ENCODE measurements at places on chromosomes 13 and 19.

- peak; percentile 16 for DNase-seq
Measured at GRCh38 chr13:98918771-98919170, 59.1 kb downstream of the DOCK9 start.

- peak; percentile 60 for DNase-seq
Measured at GRCh38 chr19:2083174-2083854, 12.8 kb downstream of the MOB3A start.

DNA sequence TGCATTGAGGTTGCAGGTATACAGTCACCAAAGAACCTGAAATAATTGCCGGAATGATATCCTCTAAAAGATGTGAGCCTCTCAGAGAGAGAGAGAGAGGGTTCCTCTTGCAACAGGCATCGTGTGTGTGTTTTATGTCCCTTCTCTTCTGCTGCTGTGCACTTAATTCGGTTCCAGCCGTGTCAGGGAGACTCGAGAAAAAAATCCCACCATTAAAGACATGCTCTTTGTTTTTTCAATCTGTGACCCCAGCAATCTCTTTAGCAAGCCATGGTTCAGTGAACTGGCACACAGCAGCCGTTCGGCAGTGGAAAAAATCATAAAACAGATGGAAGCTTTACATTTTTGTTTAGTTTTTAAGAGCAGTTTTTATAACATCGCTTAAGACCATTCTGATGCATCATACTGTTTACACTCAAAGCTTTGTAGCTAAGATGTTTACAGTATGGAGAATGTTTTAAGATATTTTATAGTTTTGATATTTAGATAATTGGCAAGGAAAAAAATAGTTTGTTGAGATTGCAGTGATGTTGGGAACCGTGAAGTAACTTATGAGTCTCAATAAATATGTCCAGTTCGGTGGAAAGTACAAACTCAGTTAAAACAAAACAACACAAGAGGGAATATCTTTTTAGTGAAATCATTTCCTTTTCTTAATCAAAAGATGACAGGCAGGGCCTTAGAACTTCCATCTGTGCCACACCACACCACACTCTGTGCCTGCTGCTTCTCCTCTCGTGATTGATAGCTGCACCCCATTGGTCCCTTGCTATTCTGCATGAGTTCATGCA is 31.2 kb upstream of the ZNF536 start:
- no peak for DNase-seq

DNA sequence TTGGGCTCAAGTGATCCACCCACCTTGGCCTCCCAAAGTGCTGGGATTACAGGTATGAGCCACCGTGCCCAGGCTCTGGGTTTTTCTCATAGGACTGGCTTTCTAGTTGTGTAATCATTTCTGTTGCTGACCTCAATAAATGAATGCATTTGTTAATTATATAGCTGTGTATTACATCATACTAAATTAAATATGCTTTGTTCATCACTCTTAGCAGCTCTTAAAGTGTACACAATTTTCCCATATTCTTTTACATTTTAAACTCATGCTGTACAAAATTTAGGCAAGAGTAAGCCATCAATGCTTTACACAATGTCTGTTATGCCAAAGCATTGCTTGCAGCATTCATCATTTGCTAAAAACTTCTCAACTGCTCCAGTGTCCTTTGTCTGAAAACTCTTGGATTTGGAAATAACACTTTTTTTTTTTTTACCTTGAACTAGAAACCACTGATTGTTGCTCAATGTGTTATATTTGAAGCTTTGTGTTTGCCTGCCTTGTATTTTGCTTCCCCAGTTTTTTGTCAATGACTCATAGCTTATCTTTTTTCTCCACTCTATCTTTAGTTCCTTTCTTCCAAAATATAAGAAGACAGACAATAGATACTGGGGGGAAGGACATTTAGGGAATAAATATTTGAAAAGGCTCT is 31.4 kb downstream of the CCDC122 start:
- peak; percentile 51 for DNase-seq

- DNase-seq: no peak
Measured at GRCh38 chr13:61600360-61601033, 184.8 kb upstream of the PCDH20 start.

DNA sequence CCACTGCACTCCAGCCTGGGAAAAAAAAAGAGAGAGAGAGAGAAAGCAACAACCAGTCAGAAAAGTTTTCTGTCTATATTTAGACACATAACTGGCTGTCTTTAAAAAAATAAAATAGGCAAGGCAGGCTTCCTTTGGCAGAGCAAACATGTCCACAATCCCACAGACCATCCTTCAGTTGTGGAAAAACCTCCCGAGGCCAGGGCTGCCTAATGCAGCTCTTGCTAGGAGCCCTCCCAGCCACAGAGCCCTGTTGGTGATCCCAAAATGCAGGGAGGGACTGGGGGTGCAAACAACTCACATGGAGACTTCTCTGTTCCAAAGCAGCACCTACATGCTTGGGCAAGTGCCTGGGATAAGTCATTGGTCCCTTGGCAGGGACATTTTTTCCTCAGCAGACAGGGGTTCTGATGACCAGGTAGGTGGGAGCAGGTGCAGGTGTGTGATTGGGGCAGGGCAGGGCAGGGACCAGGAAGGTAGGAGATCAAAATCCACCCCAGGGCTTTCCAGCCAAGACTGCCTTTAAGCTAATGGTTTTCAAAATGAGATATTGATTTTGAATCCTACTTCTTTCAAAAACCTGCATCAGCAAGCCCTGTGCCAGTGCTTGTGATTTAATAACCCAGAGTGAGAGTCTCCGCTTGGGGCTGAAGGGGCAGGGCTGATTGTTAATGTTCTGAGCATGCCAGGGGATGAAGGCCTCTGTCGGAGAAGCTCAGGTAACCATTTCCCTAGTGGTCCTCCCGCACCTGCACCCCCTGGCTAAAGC is 178.5 kb downstream of the USP12 start:
- no peak for DNase-seq

- peak; percentile 59 for DNase-seq
Measured at GRCh38 chr13:72383646-72384045, 343.8 kb downstream of the MZT1 start.

DNA sequence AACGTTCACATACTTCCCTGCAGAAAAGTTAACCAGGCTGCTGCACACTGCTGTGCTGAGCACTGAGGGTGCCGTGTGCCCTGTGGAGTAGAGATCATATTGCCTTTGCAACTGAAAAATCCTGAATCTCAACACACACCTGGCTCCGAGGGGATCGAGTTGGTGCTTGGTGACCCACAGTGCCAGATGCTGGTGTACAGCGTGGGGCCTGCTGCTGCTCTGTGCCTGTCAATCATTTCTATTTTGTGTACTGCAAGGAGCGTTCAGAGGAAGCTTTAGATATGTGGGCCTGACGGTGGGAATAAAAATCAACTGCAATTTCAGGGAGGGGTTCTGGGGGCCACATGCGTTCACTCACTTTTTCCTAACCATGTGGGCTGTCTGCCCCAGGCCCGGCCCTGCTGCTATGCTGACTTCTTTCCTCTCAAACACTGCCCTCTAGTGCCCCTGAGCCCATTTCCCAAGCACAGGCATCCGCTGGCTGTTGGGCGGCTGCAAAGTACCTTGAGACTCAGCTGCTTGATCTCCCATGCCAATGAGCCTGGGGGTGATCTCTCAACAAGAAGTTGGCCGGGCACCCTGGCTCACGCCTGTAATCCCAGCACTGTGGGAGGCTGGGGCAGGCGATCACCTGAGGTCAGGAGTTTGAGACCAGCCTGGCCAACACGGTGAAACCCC is 9.7 kb upstream of the LENG8 start:
- DNase-seq: peak; percentile 77

DNA sequence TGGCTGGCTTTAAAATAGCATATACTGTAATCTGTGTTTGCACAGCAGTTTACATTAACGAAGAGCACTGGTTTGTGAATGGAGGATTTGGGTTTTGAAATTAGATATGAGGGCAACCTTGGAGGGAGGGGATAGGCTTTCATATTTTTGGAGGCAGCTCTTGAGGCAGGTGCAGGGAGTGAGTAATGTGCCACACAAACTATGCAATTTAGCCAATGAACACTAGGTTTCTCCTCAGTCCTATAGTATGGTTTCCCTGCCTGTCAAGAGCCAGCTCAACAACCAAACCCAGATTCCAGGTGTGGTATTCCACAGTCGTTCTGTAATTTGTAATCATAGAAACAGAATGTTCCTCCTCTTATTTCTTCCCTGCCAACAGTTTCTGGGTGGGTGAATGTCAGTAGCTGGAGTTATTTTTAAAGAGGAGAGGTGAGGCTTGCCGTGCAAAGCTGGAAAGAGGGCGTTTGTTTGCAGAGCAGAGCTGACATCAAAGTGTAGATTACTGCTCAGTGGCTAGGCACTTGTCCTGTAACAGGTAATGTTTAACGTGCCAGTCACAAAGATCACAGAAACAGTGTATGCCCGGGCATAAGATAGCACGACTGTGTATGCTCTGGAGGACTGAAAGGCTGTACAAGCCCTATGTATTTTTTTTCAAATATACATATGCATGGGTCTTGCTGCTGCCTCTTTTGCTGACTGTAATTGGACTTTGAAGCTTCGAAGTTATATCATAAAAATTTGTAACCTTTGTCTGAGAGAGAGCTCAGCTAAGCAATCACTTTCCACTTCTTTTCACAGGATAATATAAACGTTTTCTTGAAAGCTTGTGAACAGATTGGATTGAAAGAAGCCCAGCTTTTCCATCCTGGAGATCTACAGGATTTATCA is 124.2 kb downstream of the LMO7 start:
- peak; percentile 39 for DNase-seq

- DNase-seq: no peak
Measured at GRCh38 chr13:73820688-73821087, 313.5 kb downstream of the KLF12 start.

All from hematopoietic multipotent progenitor cell treated with erythropoietin and hydrocortisone succinate and interleukin-3 and kit ligand, for 6 days (in vitro differentiated cells).